ENCODE measurements at places on chromosomes 2 and 18.

- no peak for DNase-seq
Observed at GRCh38 chr18:61464551-61465142, 131.4 kb downstream of the CDH20 start.

- no peak for DNase-seq
Observed at GRCh38 chr2:165843351-165843750, 49.3 kb upstream of the GALNT3 start.

DNA sequence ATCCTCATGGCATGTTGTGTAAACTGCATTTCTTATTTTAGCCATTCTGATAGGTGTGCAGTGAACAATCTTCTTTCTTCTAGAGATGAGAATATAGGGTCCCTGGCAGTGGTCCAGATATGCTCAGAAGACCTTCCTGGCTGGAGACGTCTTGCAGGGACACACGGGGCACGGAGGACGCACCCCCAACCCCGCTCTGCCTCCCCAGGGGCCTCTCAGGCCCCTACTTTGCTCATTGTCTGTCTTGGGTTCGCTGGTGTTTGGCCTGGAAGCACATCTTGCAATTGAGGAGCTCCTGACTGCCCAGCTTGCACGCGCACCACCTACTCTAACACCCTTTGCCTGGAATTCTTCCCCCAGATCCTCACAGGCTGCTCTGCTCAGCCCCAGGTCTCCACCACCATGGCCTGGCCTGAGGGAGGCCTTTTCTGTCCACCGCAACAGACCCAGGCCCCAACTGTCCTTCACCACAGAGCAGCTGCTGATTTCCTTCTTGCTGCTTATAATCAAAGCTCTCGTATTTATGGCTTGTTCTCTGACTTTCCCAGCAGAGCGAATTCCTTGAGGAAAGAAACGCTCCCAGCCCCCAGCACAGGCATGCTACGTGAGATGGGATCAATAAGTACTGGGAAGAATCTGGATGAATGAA lies 295.9 kb upstream of the HDAC4 start:
- DNase-seq: no peak

DNA sequence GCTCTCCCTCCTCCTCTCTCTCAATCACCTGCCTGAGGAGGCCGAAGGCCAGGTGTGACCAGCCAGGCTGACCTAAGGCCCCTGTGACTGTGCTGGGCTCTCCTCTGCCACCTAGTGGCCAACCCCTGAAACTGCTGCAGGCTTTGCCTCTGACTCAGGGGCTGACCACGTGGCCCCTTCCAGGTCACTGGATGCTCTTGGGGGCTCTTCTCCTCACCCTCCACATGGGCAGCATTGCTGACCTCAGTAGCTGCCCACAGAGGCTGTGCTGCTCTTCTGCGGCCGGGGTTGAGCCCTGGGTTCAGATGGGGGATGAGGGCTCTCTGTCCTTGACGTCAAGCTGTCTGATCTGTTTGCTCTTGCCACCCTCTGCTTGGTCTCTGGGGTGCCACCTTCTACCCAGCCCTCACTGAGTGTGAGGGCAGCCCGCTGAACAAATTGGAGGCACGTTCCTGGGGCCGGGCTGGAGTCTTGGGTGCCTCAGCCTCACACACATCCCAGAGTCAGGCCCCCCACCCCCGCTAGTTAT lies 122.7 kb downstream of the TWIST2 start:
- no peak for DNase-seq

GRCh38 chr18:51123936-51124486 lies 73.5 kb downstream of the MEX3C start:
- no peak for DNase-seq

DNA sequence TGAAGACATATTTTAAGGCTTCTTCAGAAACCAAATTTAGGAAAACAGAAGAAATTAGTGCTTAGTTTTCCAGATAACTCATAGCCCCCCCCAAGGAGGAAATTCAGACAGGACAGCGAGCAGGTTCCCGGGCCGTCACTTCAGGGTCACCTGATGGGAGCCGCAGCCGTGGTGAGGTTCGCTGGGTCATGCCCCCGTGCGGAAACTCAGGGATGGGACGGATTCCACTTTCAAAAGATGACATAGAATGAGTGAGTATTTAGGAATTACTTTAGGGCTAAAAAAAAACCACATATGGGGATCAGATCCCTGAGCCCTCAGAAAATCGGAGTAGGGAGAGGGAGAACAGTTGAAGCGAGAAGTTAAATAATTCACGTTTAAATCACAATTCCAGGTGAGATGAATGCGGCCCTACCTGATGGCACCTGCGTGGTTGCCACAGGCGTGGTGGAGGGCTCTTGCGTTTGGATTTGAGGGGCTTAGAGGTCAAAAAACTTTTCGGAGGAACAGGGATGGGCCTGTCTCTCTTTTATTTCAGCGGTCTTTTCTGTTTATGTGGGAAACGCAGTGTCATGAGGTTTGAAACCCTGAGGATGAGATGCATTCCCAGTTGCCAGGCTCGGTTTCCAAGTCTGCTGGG lies 114.4 kb downstream of the NFATC1 start:
- DNase-seq: no peak

DNA sequence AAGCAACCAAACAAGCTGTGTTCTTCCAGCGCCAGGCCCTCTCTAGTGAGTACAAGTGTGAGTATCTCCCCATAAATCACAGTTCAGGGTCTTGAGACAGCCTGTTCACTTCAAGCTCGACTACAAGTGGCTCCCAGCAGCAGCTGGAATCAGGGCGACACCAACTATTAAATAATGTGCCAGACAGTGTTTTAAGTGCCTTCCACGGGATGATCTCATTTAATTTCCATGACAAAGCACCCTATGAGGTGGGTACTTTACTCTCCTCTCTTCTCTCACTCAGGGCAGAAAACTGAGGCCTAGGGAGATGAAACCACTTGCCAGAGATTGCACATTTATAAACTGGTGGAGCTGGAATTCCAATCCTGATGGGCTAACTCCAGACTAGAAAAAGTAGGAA lies 2.6 kb upstream of the FAM136A start:
- DNase-seq: no peak

GRCh38 chr18:78894033-78894305 lies 85.6 kb upstream of the SALL3 start:
- DNase-seq: no peak

DNA sequence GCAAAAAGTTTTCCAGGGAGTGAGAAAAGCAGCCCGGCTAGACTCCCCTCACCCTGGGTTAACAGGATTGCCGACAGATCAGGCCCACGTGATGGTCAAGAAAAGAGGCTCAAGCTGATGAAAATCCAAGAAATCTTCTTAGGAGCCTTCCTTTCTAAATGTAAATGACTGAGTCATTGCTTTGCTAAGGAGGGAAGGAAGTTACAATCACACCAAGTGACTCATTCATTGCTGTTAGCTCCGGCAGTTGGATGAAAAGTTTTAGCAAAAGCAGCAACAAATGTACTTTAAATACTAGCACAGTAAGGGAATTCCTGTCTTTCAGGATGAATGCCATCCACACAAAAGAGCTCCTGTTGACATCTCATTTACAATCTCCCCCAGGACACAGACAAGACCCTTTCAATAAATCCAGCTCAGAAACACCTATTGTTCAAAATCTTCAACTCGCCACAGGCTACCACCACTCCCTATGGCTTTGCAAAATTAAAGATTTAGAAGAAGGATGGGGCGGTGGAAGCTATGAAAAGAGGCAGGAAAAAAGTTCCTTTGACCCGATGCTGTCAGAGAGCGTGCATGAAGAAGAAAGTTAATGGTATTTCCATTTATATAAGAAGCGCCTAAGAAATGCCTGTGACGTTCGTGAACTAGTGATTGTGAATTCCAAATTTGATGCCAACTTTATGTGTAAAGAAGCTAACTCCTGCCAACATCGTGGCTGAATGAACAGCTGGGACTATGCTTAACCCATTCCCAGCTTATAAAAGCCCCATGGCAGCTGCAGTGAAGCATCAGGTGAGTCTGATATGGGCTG lies 153.7 kb downstream of the TGIF1 start:
- peak; percentile 93 for DNase-seq

DNA sequence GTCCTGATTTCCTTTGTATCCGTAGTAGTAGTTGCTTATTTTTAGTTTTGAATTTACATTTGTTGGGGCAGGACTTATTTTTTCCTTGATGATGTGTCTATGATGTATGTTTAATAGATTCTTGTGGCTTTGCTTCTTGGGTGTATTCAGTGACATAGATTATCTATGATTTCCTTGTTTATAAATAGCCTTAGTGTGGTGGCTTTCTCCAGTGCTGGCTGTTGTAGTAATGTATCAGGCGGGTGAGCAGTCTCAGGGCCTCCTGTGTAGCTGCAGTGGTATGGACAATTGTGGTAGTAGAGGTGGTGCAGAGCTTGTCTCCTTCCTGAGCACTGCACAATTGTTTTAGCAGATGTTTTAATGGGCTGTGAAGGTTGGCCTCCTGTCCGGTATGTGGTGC lies 60.5 kb downstream of the SMCHD1 start:
- no peak for DNase-seq

DNA sequence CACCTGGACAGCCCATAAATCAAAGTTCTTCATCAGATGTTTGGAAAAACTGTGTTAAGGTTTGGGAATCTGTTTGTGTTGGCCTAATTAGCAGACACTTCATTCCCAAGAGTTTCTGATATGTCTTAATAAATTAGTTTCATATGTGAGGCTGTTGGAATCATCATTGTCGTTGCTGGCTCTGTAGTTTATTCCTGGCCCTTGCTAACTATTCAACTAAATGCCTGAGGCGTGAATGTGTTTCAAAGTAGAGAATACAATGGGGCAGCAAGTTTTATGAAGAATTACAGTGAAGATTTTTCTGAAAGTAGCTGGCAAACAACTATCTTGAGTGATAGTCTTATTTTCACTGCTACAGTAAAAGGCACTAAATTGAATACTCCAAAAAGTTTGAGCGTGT lies 141.1 kb downstream of the PARD3B start:
- peak; percentile 51 for DNase-seq

DNA sequence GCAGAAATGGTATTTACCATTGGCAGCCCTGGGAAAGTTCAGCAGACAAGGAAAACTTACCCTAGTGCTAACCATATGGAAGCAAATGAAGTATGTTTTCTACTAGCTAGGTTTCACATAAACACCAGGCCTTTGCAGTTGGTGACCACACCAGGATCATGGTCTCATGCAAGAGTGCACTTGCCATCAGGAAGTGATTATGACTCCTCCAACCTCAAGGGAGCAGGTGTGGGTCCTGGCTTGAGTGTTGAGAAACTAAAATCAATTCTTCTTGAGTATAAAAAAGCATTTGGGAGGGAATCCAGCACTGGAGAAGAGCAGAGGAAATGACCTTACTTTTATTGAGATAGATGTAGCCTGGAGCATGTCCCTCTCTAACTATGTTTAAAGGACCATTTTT lies 56.8 kb upstream of the SPAG16 start:
- DNase-seq: no peak

- no peak for DNase-seq
Observed at GRCh38 chr18:28161608-28162599, 15.0 kb downstream of the CDH2 start.

DNA sequence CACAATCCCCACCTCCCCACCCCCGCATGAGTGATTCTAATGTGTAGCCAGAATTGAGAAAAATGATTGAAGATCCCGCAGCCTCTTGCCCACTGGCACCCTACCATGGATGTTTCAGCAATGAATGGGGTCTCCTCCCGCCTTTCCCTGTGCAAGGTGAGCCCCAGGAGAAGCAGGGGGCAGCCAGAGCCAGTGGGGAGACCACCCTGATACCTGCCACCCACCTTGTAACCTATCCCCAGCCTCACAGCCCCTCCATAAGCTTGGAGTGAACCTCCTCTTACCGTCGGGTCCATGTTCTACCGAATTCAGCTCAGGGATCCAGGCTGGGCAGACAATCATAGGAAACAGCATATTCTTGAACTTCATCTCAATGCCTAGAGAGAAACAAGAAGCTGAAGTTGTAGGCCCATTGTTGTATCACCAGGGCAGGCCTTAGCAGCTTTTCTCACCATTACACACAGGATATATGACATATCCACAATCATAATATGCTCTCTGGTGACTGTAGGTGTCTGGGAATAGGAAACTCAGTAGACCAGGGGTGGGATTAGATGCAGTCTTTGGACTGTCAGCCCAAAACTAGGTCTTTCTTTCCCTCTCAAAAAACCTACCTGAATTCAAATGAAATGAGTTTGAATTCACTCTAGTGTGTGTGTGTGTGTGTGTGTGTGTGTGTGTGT lies 30.9 kb downstream of the XDH start:
- DNase-seq: no peak

DNA sequence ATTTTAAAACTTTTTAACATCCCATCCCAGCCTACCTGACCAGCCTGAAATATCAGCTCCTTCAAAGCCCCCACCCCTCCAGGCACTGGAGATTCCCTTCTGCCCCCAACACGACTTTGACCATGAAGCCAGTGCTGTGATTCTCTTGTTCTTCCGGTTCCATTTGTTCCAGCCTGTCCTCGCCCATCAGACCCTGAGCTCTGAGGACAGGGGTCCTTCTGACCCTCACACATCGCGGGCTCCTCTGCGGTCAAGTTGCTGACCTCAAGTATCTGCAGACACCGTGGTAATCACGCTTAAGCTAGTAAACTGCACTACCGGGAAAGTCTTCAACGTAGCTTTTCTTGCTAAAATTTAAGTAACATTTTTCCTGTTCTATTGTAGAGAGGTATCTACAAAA lies 282.2 kb upstream of the SALL3 start:
- no peak for DNase-seq

GRCh38 chr2:75268112-75268511 lies 68.8 kb upstream of the TACR1 start:
- no peak for DNase-seq

GRCh38 chr2:224101820-224102630 lies 62.9 kb upstream of the SERPINE2 start:
- DNase-seq: peak; percentile 99

- DNase-seq: peak; percentile 39
Observed at GRCh38 chr2:98608962-98609604, 694 bp downstream of the UNC50 start.

DNA sequence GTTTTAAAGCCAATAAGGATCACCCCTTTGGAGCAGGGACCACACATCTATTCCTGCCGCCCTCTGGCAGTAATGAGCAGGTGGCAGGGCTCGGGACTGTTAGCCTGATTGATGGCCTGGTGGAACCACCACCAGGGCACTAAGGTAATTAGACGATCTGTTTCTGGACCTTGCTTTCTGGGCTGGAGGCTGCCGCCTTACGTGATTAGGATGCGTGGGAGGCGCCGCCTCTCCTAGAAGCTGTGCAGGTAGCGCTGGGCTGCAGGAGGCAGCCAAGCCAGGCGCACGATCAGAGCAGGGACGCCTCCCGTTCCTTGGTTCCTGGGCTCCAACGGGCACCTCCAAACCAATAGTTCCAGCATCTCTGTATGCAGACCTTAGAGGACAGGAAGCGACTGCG lies 242.6 kb upstream of the RAB12 start:
- DNase-seq: no peak

DNA sequence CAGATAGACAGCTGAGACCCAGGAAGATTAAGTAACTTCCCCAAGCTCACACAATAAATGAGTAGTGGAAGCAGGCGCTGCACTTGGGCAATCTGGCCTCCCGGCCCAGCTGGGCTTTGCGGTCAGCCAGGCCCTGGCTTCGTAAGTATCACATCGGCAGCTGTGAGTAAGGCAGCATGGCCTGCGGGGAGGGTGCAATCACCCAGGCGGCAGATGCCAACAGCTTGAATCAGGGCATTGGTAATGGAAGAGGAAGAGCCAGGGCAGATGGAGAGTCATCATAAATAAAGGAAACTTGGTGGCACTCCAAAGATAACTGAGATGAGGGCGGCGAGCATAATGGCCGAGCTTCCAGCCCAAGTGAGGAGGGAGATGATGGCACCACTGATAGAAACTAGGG lies 217.9 kb upstream of the PID1 start:
- no peak for DNase-seq
